Bronchial smooth muscle cell (primary cell): ENCODE measurements at places on chromosomes 5 and 9. TPM values are rescaled to one million over a fixed set of nuclear protein-coding genes. Genes with fewer than 3 reads are reported as not detected.

Gene NANS
- 62.1 and 81.3 TPM in 2 replicates for total RNA-seq

Gene NIPAL4
- total RNA-seq: not detected in 2 replicates

Gene FCN2
- total RNA-seq: not detected in 2 replicates

Gene BSPRY
- total RNA-seq: not detected in 2 replicates

Gene ANP32B
- 10.2 and 11.4 TPM in 2 replicates for total RNA-seq
